Activated T-helper 1 cell treated with anti-CD3 and anti-CD28 coated beads, Interleukin-12 subunit alpha, Interleukin-12 subunit beta, Interleukin-2, Interleukin-4 antibody, amounts not matched to agents 30 ng/mL and 10 ng/mL and 1 ng/mL, durations not matched to agents 14 hours and 24 hours and 36 hours (primary cell): ENCODE measurements at places on chromosomes 6 and 20. TPM values are rescaled to one million over a fixed set of nuclear protein-coding genes. Genes with fewer than 3 reads are reported as not detected.

Gene HNF4A
- total RNA-seq, result not detected in 2 replicates

Gene SYCP2L
- total RNA-seq, result not detected in 2 replicates

Gene AKAP12
- total RNA-seq, result 0.47 and 0.78 TPM in 2 replicates

Gene CD109
- total RNA-seq, result 27.1 and 29.3 TPM in 2 replicates

Gene C20orf202
- not detected in 2 replicates for total RNA-seq

Gene HMGA1
- total RNA-seq, result 415 and 438 TPM in 2 replicates

Gene ZNF337
- total RNA-seq, result 13.9 and 14.6 TPM in 2 replicates

Gene HCRTR2
- total RNA-seq, result not detected in 2 replicates

- no peak overlapping the region for H3K4me3 ChIP-seq
- no peak for DNase-seq
Measured at GRCh38 chr6:143003676-143004075, 57.0 kb upstream of the AIG1 start.

DNA sequence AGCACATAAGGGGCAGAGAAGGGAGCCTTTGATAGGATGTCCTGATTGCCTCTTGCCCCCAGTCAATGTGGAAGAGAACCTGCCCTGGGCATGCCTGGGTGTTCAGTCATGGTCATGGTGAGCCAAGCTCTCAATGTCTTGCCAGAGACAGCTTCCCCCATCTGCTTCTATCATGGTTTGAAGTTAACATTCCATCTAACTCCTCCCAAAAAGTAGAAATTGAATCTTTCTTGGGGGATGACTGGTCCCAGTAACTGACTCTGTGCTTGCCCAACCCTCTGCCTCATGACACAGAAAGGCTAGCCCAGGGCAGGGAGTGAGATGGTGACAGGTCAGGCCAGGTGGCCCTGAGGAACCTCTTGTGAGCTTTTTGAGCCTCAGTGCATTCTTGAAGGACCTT, 60.1 kb downstream of the ADTRP start:
- H3K27me3 ChIP-seq, result no peaks in the 10 kb centered on the region
- no peak overlapping the region for H3K27ac ChIP-seq
- no peak for DNase-seq
- H3K4me3 ChIP-seq, result no peak overlapping the region
- H3K4me1 ChIP-seq, result peaks cover 43% of the 10 kb centered on the region
- peaks cover 37% of the 10 kb centered on the region for H3K36me3 ChIP-seq

DNA sequence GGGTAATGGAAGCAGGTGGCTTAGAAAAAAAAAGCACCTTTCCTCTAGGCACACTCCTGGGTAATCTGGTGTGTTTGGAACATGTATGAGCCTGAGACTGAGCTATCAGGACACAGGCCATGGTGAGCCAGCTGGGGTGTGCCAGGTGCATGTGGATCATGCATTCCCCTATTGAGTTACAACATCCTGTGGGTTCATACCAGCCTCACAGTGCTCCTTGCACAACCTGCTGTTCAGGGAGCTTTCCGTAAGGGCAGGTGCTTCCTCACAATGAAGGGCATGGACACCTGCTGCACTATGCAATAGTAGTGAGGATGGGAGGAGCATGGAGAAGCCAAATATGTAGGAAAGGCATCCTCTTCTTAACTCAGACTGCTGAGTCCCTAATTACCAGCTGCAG, 197.2 kb upstream of the SUPT3H start:
- no peak overlapping the region for H3K4me3 ChIP-seq
- DNase-seq, result no peak
- peaks cover 2% of the 10 kb centered on the region for H3K27me3 ChIP-seq
- no peak overlapping the region for H3K27ac ChIP-seq

GRCh38 chr6:98880486-98880885, 46.1 kb downstream of the POU3F2 start:
- DNase-seq, result no peak
- no peak overlapping the region for H3K4me3 ChIP-seq
- H3K27ac ChIP-seq, result no peak overlapping the region

GRCh38 chr6:136415351-136416007, 125.8 kb upstream of the BCLAF1 start:
- peaks cover 4% of the 10 kb centered on the region for H3K4me1 ChIP-seq
- no peak for DNase-seq

GRCh38 chr6:51559059-51559458, 528.4 kb downstream of the PKHD1 start:
- H3K27ac ChIP-seq, result no peak overlapping the region
- H3K36me3 ChIP-seq, result no peaks in the 10 kb centered on the region
- DNase-seq, result no peak
- H3K4me1 ChIP-seq, result peaks cover 6% of the 10 kb centered on the region

- H3K27ac ChIP-seq, result no peak overlapping the region
- H3K4me3 ChIP-seq, result no peak overlapping the region
- DNase-seq, result no peak
- H3K36me3 ChIP-seq, result no peaks in the 10 kb centered on the region
- peaks cover 16% of the 10 kb centered on the region for H3K27me3 ChIP-seq
Measured at GRCh38 chr6:71408787-71409723, 120.4 kb downstream of the OGFRL1 start.

GRCh38 chr20:61643656-61644377, 391.8 kb downstream of the CDH4 start:
- no peaks in the 10 kb centered on the region for H3K36me3 ChIP-seq
- no peak overlapping the region for H3K27ac ChIP-seq
- no peaks in the 10 kb centered on the region for H3K27me3 ChIP-seq

GRCh38 chr6:160348223-160349019, at the start of gene SLC22A3:
Gene SLC22A3, plus strand, starts transcription at chr6:160348378. Its CDS starts 42 bp downstream, at chr6:160348420.
- DNase-seq, result no peak
- H3K4me3 ChIP-seq, result no peak within 1 kb of the TSS
- H3K27me3 ChIP-seq, result peaks cover 55% of the 10 kb centered on the region
- H3K36me3 ChIP-seq, result no peaks in the 10 kb centered on the region
- H3K4me1 ChIP-seq, result no peaks in the 10 kb centered on the region

GRCh38 chr6:156189714-156190113, 587.5 kb upstream of the ARID1B start:
- DNase-seq, result no peak
- no peak overlapping the region for H3K27ac ChIP-seq
- H3K4me1 ChIP-seq, result peaks cover 9% of the 10 kb centered on the region
- no peak overlapping the region for H3K4me3 ChIP-seq
- no peaks in the 10 kb centered on the region for H3K36me3 ChIP-seq
- H3K27me3 ChIP-seq, result no peaks in the 10 kb centered on the region

GRCh38 chr20:36113566-36114250, 40.8 kb upstream of the EPB41L1 start:
- peaks cover 17% of the 10 kb centered on the region for H3K27me3 ChIP-seq
- no peak for DNase-seq
- no peaks in the 10 kb centered on the region for H3K4me1 ChIP-seq
- no peaks in the 10 kb centered on the region for H3K36me3 ChIP-seq

DNA sequence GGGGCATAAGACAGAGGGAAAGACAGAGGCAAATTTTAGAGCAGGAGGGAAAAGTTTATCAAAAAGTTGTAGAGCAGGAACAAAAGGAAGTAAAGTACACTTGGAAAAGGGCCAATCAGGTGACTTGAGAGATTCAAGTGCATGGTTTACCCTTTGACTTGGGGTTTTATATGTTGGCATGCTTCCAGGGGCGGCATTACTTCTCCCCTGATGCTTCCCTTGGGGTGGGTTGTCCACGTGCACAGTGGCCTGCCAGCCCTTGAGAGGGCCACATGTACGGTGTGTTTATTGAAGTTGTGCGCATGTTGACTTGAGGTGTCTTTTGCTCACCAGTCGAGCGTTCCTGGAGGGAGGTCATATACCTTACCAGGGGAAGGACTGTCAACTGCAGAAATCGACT, 259.5 kb upstream of the JARID2 start:
- no peak overlapping the region for H3K27ac ChIP-seq
- no peaks in the 10 kb centered on the region for H3K36me3 ChIP-seq
- H3K4me3 ChIP-seq, result no peak overlapping the region
- no peaks in the 10 kb centered on the region for H3K4me1 ChIP-seq

DNA sequence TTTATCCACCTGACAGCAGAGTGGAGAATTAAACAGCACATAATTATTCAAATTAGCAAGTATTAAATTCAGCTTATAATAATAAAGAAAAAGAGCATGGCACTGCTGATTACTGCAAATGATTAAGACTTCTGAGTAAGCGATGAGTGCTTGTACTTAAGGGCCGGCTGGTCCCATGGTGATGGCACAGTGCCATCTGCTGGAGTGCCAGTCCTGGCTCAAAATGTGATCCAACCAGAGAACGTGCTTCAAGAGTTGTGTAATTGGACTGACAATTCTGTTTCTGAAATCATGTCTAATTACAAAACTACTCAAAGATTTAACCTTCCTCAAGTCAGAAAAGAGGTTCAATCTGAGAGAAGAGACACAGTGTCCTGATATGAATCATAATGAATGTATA, 181.6 kb upstream of the RGS17 start:
- no peaks in the 10 kb centered on the region for H3K27me3 ChIP-seq
- H3K4me3 ChIP-seq, result no peak overlapping the region
- peak; percentile 1 for DNase-seq

GRCh38 chr6:106591111-106591825, 38.0 kb downstream of the RTN4IP1 start:
- H3K4me1 ChIP-seq, result no peaks in the 10 kb centered on the region
- H3K4me3 ChIP-seq, result no peak overlapping the region
- peaks cover 9% of the 10 kb centered on the region for H3K36me3 ChIP-seq
- no peak overlapping the region for H3K27ac ChIP-seq
- H3K27me3 ChIP-seq, result peaks cover 2% of the 10 kb centered on the region

DNA sequence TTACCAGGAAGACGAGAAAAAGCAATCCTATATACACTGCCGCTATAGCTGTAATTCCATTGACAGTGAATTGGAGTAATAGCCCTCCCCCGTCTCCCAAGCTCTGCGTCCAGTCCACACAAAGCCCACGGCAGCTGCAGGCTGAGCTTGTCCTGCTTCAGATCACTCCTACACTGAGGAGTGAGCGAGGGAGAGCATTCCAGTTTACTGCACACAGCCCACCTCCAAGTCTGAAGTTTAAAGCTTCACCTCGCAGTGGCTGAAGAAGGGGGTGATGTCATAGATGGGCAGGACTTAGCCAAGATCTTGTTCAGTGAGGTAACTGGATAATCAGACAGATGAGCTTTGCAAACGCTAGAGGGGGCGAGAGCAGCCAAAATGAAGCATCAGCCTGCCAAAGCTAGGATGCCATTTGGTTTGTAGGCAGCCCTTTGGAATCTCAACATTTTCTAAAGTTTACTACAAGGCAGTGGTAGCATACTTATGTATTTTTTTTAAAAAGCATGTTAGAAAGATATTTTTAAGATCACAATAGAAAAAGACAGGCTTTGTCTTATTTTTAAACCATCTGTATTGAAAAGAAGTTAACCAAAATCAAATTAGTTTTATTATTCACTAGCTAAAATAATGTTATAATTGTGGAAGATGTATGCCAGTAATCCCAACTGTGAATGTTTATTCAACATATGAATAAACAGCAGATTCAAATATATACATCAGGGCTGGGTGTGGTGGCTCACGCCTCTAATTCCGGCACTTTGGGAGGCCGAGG, at the start of gene FLRT3:
Gene FLRT3 (minus strand): TSS at position 213 of the 772 bp plus-strand sequence. CDS start 10,106 bp downstream, outside the sequence.
- no peak for DNase-seq
- no peak within 1 kb of the TSS for H3K27ac ChIP-seq
- no peaks in the 10 kb centered on the region for H3K27me3 ChIP-seq
- no peaks in the 10 kb centered on the region for H3K36me3 ChIP-seq
- H3K4me3 ChIP-seq, result no peak within 1 kb of the TSS

DNA sequence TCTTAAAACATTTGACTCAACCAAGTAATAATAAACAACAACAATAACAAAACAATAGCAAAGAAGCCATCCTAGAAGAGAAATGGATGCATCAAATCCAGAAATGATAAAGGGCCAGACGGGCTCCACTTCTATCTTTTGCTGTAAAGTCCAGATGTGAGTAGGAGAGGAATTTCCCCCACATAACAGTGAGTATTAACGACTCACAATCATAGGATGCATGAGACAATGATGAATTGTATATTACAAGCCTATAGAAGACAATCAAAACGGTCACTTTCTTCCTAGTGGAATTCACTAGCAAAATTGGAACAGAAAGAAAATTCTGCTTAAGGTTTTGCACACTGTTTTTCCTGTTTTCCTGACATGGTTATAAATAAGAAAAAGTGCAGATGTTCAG, 97.0 kb upstream of the PREP start:
- peaks cover 2% of the 10 kb centered on the region for H3K36me3 ChIP-seq
- no peak overlapping the region for H3K27ac ChIP-seq
- H3K27me3 ChIP-seq, result peaks cover 7% of the 10 kb centered on the region
- no peak overlapping the region for H3K4me3 ChIP-seq
- DNase-seq, result no peak

- H3K27me3 ChIP-seq, result peaks cover 4% of the 10 kb centered on the region
- no peaks in the 10 kb centered on the region for H3K4me1 ChIP-seq
- no peak overlapping the region for H3K4me3 ChIP-seq
- no peak for DNase-seq
- H3K27ac ChIP-seq, result no peak overlapping the region
Measured at GRCh38 chr6:122736616-122737015, 42.9 kb upstream of the FABP7 start.

GRCh38 chr6:91633374-91634111, 1046.7 kb upstream of the MAP3K7 start:
- no peaks in the 10 kb centered on the region for H3K36me3 ChIP-seq
- no peaks in the 10 kb centered on the region for H3K27me3 ChIP-seq
- no peak for DNase-seq
- H3K4me3 ChIP-seq, result no peak overlapping the region
- no peaks in the 10 kb centered on the region for H3K4me1 ChIP-seq
- no peak overlapping the region for H3K27ac ChIP-seq

- no peak for DNase-seq
- H3K36me3 ChIP-seq, result no peaks in the 10 kb centered on the region
- no peak overlapping the region for H3K4me3 ChIP-seq
- peaks cover 3% of the 10 kb centered on the region for H3K27me3 ChIP-seq
- H3K4me1 ChIP-seq, result no peaks in the 10 kb centered on the region
Measured at GRCh38 chr6:170043881-170044790, 246.7 kb downstream of the DLL1 start.

GRCh38 chr20:37379967-37380828, 34.3 kb downstream of the SRC start:
- no peak for DNase-seq
- H3K4me3 ChIP-seq, result no peak overlapping the region
- peaks cover 16% of the 10 kb centered on the region for H3K4me1 ChIP-seq

DNA sequence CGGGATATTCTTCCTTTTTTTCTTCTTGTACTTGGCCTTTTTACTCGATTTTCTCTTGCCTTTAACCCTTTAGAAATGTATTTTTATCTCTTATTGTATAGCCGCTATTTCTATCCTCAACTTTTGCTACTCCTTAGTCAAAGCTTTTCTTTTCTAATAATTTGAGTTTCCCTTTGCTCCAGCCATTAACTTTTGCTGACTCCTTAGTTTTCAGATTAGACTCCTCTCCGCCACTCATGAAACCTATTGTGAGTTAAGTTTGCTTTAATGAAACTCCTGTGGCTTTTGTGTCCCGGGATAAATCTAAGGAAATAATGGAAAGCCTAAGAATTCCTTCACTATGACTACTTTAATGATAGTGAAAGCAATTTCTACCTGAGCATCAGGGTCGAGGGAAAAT, 590.3 kb upstream of the CITED2 start:
- no peaks in the 10 kb centered on the region for H3K36me3 ChIP-seq
- H3K4me1 ChIP-seq, result no peaks in the 10 kb centered on the region
- DNase-seq, result no peak
- H3K27me3 ChIP-seq, result peaks cover 5% of the 10 kb centered on the region
